Fibroblast of lung (primary cell): ENCODE measurements at places on chromosomes 1 and 21.

DNA sequence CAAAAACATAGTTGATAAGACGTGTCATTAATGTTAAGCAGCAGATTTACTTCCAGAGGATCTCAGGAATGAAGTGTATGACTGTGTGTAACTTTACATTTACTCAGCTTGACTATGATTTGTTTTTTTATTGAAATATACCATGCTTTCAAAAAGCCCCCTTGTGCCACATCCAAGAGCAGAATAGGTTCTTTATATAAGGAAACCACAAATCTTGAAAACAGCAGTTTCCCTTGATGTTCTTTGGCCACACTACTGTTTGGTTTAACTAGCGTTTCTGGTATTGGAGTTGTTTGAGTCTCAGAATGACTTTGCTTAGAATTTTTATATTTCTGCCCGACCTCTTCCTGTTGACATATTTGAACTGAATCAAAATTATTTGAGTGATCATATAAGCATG is 25.0 kb downstream of the LRRC8C start:
- peak; percentile 20 for DNase-seq

DNA sequence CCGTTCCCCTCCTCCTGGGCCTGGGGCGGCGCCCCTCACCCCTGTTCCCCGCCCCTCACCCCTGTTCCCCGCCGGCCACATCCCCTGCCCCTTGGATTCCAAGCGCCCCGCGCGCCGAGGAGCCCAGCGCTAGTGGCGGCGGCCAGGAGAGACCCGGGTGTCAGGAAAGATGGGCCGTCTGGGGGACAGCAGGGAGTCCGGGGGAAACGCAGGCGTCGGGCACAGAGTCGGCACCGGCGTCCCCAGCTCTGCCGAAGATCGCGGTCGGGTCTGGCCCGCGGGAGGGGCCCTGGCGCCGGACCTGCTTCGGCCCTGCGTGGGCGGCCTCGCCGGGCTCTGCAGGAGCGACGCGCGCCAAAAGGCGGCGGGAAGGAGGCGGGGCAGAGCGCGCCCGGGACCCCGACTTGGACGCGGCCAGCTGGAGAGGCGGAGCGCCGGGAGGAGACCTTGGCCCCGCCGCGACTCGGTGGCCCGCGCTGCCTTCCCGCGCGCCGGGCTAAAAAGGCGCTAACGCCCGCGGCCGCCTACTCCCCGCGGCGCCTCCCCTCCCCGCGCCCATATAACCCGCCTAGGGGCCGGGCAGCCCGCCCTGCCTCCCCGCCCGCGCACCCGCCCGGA is at the start of gene TP73:
TP73 (plus strand) TSS at position 587 of the 618 bp plus-strand sequence. CDS start 29,850 bp downstream, outside the sequence.
- peak; percentile 9 for DNase-seq

- DNase-seq = no peak
Measured at GRCh38 chr1:210371916-210372315, 43.2 kb downstream of the HHAT start.

DNA sequence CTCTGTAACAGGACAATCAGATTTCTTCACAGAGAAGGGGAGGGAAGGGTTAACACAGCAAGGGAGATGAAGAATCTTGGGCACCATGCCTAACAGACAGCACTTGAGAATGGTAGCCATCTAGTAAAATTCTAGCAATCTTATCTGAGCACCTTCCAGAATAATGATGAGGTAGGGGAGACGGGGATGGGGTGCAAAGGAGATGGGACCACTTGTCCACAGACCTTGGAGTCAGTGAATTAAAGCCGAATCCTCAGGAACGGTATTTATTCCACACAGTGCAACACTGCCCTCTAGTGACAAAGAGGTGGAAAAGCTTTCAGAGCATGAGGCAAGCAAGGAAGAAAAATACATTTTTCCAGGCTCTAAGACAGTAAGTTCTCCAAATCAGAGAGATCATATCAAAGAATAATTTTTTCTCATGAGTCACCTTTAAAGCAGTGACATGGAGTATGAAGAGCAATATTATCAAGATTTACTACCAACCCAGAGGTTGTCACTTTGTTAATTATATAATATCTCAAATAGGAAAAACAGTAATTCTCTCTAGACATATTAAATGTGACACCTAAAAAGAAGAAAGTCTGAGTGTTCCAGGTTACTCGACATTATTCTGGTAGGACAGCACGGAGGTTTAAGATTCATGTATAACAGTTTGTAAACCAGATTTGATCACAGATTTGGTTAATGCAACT is 43.3 kb upstream of the LPAR3 start:
- DNase-seq = peak; percentile 80

DNA sequence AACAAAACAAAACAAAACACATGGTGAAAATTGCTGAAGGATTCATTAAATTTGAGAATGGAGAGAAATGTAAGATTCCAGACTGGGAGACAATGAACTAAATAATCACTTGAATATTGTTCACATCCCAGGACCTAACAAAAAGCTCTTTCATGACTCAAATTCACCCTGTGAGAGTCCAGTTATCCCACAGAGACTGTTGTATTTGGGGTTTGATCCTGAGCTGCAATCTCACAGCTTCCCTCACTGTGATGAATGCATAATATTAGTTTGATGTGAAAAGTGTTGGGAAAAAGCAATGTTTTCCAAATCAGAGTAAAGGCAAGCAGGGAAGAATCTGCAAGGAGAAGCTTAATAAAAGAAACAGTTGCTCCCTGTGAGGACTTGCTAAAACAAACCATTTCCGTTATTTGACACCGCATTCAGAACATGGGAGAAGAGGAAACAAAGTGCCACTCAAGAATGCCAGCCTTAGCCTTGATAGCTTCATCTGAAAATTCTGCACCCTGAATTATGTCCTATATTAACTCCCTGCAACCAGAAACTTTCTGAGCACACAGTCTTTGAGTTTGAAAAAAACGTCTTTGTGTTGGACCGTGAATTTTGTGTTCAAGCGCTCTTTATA is 208.8 kb downstream of the DAB1 start:
- DNase-seq = no peak

- no peak for DNase-seq
Measured at GRCh38 chr1:204157962-204158361, 6.1 kb upstream of the ETNK2 start.

GRCh38 chr1:103327054-103327719 is 198.3 kb upstream of the RNPC3 start:
- no peak for DNase-seq

DNA sequence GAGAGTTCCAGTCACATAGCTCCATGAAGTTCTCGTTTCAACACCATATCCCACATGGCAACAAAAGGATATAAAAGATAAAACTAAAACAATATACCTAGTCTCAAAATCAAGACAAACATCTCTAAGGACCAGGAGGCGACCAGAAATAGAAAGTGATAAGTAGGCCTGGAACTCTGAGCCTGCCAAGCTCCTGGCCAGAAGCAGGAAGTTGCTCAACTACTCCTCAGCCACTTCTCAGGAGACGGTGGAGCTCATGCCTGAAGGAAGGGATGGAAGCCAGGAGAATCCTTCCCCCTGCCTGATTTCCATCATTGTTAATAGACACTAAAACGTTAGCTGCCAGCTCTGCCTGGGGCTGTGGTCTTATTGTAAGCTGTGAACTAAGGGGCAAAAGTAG is 94.7 kb downstream of the DISP1 start:
- peak; percentile 67 for DNase-seq

- DNase-seq = no peak
Measured at GRCh38 chr1:218456444-218456843, 111.3 kb downstream of the TGFB2 start.

- no peak for DNase-seq
Measured at GRCh38 chr1:61921435-61921834, 179.2 kb downstream of the PATJ start.
